ENCODE measurements at places on chromosomes 12 and 14.

GRCh38 chr12:105880824-105881388 is 257.8 kb downstream of the NUAK1 start:
- DNase-seq, result no peak

DNA sequence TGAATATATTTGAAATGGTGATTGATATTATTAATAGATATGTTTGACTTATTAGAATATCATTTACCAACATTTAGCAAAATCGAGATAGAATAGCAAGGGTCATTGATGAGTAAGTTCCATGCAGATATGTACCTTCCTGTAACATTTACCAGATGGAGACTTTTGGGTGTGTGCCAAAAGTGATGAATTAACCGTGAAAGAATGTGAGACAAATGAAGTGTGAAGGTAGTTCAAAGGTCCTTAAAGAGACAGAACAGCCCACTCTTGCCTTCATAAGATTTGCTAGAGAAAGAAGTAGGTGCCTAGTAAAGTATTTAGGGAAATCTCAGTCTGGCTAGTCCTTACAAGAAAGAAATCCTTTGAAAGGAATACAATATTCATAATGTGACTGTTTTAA is 45.5 kb downstream of the FGD4 start:
- no peak for DNase-seq

DNA sequence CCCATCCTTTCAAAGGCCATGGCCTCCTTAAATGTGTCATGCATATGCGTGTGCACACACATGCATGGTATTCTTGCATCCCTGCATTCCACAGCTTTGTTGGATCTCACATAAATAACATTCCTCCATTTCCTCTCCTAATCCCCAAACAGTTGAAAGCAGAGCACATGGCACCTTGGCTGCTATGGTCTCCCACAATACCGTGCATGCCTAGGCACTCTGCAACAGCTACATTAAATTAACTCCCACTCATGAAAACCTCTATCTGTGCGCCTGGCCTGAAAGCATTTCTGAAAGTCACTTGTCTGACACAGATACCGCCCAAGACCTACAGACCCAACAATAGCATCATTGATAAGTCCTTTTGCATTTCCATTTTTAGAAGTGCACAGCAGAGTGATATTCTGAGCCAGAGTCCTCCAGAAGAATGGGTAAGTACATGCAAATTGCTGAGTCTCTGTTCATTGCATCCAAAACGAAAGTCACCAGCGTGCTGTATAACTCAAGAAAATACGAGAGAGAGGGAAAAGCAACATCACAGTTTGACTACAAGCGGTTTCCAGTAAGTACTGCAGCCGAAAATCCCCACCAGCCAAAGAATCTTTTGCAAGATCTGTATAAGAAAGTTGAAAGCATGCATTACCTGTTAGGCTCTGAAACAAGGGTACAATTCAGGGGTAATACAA is 436 bp downstream of the ASB2 start:
- DNase-seq, result no peak

DNA sequence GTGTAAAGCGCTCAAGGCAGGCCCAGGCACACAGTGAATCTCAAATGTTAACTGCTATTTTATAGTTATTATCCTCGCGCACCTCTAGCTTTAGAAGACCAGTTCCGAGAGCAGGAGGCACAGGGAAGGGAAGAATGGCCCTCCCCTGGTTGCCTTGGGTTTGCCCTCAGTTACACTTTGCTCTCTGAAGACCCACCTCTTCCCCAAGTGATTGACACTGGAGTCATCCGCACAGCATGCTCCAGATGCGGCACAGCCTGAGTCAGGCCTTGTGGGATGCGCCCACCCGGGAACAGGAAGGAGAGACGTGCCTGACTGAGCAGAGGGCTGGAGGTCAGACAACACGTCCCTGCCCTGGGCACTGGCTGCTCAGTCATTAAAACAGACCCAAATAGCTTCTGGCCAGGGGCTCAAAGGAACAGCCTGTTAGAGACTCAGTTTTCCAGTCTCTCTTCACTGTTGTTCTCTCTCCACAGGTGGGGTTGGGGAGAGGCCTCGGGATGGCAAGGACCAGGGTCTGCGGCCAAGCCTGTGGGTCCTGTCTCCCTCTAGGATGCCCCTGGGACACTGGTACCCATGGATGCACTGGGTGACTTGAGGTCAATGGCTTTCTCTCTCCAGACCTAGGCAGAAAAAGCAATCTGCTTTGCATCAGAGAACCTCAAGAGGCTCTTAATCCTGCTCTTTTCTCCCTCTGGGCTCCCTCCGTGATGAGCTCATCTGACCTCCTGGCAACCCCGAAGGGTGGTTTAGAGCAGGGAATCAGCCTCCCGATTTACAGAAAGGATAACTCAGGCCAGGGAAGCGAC is 13.6 kb upstream of the MLXIP start:
- DNase-seq, result peak; percentile 78

DNA sequence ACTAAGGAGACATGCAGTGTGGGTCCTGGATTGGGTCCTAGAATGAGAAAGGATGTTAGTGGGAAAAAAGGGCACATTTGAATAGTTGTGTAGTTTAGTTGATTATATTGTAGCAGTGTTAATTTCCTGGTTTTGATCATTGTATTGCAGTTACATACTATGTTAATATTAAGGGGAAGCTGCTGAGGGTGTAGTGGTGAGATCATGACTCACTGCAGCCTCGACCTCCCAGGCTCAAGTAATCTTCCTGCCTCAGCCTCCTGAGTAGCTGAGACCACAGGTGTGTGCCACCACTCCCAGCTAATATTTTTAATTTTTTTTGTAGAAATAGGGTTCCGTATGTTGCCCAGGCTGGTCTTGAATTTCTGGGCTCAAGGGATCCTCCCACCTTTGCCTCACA is 21.7 kb downstream of the BORCS5 start:
- DNase-seq, result no peak
